Fibroblast of mammary gland (primary cell): ENCODE measurements at places on chromosomes 12 and 14.

- DNase-seq = no peak
Measured at GRCh38 chr14:104700225-104700651, 10.8 kb downstream of the INF2 start.

DNA sequence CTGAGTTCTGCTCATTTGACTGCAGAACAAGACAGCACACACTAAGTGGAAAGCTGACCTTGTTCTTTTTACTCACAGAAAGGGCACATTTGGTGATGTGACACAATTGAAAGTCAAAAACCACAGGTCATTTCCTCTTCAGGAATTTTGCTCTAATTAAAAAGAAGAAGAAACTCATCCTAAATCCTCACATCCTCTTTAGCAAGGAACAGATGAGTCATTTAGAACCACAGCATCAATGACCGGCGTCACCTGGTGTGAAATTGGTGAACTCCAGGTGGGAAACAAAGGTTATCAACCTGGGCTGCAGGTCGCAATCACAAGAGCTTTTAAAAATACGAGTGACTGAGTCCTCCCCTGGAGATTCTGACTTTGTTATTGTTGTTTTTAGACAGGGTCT, 2.9 kb upstream of the RNU6-8 start:
- no peak for DNase-seq

GRCh38 chr14:52553002-52553670, 500 bp downstream of the GPR137C start:
- peak; percentile 4 for DNase-seq

GRCh38 chr14:42141328-42141727, 534.7 kb downstream of the LRFN5 start:
- peak; percentile 42 for DNase-seq

DNA sequence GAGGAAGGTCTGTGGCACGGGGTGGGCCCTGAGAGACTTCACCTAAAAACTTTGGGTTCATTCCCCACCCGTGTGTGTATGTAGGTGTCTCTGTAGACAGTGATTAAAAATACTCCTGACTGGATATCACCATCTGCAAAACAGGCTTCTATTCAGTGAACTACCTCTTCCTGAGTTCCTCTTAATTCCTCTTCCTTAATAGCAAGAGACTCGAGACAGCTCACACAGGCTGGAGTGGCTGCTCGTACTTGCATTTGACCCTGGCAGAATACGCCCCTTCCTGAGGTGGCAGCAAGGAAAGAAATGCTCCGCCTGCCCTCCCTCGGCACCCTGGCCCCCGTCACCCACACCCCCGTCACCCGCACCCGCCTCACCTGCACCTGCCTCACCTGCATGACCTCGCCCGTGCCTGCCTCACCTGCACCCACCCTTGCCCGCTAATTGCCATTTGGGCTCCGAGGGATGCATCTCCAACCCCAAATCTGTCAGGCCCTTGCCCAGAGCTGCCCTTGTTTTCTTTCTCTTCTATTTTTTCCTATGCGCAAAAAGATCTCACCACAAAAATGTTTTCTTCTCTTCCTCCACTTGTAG, 90.0 kb downstream of the FBXL14 start:
- DNase-seq = no peak

- peak; percentile 27 for DNase-seq
Measured at GRCh38 chr12:124862768-124863415, 772 bp downstream of the SCARB1 start.

DNA sequence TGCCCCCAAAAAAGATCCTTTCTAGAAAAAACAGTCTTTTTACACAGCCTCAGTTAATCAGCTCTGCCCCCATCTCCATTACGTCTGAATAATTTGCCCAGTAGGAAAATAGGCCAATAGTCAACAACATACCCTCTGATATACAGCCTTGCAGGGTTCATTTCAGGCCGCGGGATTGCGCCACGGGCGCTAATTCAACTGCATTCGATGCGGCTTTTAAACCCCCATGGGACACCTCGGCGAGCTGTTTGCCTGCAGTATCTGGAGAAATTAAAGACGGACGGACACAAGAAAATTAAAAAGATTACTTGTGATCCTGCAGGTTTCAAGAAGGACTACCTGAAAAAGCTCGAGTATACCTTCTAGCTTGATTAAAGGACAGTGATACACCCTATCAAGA, 36.1 kb downstream of the ERP29 start:
- DNase-seq = peak; percentile 15

DNA sequence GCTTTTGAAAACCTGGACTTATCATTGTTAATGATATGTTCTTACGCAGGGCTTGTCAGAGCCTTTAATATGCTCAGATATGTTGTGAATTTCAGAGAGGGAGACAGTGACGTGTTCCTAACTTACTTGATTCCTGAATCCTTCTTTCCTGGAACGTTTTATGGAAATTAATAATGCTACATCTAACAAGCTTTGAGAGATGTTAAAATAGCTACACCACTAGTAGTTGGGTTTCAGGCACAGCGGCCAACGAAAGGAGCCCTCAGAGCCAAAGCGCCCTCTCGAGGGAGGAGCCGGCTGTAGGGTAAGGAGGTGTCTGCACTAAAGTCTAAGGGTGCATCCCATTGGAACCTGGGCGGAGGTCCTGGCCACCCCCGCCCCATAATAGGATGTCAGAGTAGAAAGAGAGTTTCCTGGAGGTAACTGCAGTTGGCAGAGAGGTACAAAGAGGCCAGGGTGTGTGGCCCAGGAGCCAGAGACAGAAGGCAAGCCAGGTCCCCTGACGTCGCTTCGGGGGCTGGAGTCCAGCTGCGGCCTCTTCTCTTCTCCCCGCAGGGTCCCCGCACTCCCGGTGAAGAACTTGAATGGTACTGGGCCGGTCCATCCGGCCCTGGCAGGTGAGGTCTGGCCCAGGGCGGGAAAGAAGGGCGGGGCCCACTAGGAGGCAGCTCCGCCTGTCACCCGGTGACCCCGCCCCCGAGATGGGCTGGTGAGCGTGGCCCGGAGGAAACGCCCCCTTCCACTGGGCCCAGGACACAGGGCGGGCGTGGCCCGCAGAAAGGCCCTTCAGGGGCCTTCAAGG, 36.3 kb downstream of the DTX1 start:
- no peak for DNase-seq

- DNase-seq = no peak
Measured at GRCh38 chr14:93929657-93930056, 2.5 kb downstream of the FAM181A start.

DNA sequence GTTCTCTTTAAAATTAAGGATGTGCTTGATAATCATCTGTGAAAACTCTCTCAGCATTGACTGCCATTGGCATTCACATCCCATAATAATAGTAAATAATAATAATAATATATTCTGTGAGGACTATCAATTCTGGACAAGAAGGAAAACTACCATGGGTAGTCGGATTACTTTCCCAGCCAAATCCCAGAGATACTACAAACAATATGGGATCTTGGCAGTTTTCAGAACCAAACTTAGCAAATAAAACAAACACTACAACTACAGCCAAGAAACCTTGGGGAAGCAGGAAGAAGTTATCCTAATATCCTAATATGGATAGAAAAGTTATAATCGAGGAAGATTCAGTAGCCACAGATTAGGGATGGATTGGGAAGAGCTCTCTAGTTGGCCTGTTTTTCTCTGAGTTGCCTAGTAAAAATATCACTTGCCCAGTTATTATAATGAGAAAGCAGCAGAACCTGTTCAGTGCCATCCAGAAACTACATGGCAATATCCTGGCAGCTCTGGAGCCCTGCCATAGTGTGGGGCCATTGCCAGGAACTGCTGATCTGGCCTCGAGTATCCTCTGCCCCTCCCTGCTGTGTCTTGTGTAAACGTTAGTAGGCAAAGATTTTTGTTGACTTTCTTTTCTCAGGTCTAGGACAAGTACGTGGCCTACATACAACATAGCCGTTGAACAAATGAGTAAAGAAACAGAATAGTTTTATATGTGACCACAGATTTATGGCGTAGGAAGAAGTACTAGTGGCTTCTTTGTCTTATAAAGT, 193.5 kb downstream of the SLC2A13 start:
- no peak for DNase-seq

DNA sequence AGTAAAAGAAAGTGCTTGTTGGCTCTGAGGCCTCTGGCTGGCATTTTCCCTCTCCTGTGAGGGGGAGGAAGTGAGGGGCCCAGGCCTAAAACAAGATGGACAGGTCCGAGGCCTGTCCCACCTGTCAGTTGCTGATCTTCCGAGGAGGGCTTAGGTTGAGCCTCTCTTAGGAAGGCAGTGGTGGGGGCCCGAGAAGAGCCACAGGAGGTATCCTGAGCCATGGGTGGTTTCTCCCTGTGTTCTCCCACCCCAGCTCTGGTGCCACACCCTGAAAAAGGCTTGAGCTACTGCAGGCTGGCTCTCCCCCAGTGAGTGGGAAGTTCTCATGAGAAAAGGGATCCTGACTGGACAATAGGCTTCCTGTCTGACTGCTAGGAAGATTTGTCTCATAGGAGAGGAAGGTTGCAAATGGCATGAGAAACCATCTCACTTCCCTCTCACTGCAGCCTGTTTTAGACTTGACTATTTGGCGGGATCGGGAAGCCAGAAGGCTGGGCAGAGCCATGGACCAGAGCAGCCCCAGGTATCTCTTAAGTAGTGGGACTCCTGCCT, 72.1 kb upstream of the SRSF5 start:
- DNase-seq = no peak

DNA sequence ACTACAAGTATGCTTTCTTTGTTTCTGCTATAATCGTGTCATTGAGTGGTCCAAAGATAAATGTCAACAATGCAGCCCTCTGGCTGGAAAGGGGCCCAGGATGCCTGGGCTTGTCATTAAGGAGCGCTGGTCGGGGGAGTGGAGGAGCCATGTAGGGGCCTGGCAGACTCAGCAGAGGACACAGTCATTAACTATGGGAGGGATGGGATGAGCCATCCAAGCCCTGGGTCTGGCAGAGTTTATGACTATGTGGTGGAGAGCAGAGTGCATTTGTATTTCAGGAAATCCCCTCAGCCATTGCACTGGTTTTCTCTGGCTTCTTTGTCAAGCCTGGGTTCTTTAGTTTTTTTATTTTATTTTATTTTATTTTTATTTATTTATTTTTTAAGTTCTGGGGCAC, 243.1 kb downstream of the C12orf75 start:
- DNase-seq = no peak

DNA sequence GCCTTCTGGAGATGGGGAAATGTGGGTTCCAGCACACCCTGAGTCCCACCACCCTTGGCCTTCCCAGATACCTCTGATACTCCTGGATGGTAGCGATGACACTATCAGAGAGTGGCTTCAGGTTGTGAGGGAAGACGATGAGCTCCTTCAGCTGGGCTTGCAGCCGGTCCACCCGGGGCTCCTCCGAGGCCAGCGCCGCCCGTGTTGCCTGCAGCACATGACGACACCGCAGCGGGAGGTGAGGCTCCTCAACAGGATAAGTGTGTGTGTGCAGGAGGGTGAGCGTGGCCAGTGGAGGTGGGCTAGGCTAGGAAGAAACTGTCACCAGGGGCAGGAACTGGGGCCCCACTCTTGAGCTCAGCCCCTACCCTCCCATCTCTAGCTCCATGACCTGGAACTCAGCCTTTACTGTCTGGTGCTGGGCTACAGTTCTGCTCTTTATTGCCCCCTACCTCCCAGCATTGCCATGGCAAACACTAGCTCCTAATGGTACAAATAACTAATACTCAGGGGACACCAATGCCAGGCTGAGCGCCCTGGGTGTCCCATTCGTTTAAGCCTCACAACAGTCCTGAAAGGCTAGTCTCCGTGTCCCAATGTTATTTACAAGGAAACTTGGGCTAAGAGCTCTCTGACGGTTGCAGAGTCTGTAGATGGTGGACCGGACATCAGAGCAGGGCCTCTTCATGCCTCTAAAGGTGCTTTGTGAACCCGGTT, 64.1 kb downstream of the SYNE3 start:
- DNase-seq = no peak

DNA sequence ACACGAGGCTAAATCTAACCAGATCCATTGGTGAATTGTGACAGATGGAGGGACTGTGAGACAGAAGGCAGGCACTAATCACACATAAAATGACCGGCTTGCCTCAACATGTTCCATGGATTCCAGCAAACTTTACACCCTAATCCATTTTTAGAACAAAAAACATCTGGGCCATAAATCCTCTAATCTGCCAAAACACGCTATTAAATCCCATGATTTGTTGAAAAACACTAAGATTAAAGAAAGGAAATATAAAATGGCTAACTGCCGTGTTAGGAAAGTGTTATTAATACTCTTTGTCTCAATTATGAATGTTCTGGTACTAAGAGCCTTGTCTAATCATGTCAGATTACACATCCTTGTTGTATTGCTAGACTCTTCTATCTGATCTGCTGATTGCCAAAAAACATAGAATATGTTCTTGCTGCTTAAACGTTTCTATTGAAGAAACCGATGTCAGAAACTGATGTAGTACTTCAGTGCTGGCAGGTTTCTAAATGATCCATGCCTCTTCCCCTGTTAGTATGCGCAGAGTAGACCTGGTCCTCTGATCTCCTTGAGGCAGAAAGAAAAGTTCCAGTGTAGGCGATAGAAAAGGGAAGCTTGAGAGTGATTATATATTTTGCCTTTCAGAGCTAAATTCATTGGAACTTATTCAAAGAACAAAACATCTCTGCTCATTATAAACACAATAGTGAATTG, 384.9 kb downstream of the SOX5 start:
- no peak for DNase-seq

DNA sequence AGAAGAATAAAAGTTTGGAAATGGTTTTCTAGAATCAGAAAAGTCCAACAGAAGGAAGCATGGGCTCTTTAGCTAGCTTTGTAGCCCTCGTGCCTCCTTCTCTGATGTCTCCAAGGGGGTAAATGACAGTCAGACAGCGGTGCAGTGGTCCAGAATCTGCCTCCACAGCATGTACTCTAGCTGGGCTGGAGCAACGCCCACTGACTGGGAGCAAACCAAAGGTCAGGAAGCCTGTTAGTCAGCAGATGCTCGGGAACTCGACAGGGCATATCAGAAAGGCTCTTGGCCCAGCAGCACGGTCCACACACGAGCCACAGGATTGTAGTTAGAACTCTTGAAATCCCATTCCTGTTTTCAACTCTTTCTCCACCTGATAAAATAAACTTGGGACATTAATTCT, 164.3 kb downstream of the GRIN2B start:
- peak; percentile 11 for DNase-seq

DNA sequence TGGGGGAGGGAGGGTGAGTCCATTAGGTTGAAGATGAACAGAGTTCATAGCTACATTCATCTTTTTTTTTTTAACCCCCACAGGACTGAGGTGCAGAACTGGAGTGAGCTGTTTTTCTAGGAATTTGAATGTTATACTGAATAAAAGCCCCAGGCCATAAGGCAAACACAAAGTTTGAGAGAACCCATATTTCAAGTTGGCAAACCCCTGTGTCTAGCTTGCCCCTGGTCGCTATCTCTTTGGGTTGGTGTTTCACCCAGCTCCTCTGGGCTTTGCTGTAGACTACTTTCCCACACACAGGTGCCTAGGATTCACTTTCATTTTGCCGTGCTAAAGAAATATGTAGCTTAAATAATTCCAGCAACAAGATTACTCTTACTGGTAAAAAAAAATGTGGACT, 5.2 kb upstream of the LMO3 start:
- DNase-seq = no peak

DNA sequence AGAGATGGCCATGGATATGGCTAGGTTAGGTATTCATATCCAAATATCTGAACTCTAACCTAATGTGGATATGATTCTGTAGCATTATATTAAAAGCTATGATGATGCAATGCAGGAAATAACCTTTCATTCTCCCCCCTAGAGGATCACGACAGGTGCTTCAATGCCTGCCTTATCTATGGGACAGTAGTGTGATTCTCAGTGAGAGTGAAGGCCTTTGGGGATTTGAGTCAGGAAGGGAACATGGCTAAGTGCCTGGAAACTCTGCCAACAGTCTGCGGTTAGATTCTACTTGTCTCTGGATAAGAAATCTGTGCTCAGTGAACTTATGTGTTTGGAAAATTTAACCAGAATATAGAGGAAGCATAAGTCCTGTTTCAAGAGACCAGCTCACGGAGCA, 81.8 kb downstream of the SLC38A1 start:
- peak; percentile 88 for DNase-seq

- DNase-seq = no peak
Measured at GRCh38 chr12:20155374-20155773, 213.0 kb upstream of the PDE3A start.
